ENCODE measurements at places on chromosomes 3 and 15. TPM values are rescaled to one million over a fixed set of nuclear protein-coding genes. Genes with fewer than 3 reads are reported as not detected.

DNA sequence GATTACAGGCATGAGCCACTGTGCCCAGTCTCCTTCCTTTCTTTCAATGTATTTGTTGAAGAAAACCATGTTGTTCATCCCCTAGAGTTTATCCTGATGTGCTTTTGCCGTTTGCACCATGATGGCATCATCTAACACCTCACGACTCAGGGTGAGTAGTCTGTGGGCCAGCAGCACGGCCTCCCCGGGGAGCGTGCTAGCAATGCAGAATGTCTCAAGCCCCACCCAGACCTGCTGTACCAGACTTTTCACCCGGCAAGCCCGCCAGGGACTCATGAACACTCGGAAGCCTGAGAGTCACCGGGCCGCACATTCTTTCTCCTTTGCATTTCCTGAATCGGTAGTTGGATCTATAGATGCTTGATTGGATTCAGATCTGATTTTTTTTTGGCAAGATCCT lies 64.6 kb downstream of the RPN1 start:
- no peak for DNase-seq

DNA sequence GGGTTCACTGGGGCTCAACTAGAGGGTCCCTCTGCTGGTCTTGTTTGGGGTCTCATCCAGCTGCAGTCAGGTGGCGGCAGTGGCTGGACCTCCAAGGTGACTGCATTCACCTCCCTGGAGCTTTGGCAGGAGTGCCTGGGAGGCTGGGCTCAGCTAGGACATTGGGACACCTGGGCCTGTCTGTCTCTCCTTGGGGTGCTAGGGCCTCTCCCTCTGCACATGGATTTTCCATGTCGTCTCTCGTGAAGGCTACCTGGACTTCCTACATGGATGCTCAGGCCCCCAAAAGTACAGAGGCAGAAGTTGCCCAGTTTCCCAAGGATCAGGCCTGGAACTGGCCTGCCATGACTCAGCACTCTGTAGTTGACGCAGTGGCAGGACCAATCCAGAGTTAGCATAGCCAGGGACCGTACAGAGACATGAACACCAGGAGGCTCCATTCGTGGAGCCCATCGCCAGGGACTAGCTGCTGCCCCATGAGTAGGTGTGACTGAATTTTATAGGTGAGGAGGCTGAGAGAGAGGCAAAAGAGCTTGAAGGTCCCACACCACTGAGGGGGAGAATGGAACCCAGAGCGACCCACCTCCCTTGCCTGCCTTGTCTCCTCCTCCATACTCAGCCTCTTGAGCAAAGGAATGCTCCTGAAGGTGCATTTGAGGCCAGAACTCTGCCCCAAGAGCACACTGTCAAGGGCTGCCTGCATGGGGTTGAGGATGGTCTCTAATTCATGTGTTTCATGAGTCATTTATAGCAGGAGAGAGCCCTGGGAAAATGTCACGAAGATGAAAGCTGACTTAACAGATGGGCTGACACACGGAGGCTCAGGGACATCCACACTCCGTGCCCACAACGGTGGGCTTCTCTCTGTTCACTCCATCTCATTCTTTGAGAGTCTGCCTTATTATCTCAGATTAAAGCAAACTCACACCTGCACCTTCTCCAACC lies 13.0 kb upstream of the ALDH1A3 start:
- DNase-seq: no peak

GRCh38 chr3:56955492-56956111 lies 104.9 kb upstream of the SPATA12 start:
- DNase-seq: no peak

- DNase-seq: no peak
Measured at GRCh38 chr15:67186688-67187087, 67.8 kb downstream of the AAGAB start.

- DNase-seq: no peak
Measured at GRCh38 chr3:111151438-111151837, 79.8 kb downstream of the NECTIN3 start.

DNA sequence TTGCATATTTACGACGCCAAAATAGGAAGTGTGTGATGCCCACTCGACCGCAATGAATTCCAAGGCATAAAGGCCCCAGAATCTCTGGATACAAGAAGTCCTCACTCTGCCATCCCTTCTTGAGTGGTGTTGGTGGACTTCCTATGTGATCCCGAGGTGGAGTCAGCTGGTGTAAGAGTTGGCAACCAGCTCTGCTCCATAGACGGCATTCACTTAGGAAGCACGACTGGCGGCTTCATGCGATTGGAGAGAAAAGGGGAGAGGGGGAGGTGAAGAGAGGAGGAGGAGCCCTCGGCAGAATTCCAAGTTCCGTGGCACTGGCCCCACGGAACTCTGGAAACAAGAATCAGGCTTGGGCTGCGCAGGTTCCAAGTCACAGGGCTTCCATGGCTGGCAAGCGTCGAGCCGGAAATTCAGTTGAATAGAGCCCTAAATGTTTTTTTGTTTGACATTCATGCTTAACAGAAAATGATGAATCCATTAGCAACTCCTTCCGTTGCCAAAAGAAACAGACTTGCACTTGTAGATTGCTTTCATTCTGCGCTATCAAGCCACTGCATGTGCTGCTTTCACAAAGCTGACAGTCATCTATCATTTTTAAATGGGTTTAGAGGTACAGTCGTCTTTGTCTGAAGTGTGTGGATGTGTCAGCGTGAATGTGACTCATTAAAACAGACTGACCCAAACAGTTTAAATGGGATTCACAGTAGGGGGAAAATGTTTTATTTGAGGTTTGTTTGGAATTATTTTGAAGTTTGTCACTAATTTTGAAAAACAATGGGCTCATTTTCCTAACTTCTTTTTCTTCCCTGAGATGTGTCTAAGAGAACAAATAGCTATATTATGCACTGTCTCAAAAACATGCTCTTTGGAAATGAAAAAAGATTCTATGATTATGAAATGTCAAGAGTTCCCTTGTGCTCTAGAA lies 428.3 kb upstream of the ATP11B start:
- no peak for DNase-seq

- DNase-seq: no peak
Measured at GRCh38 chr3:129618901-129619671, 12.6 kb upstream of the PLXND1 start.

GRCh38 chr15:50017522-50017921 lies 101.5 kb downstream of the ATP8B4 start:
- DNase-seq: no peak

- no peak for DNase-seq
Measured at GRCh38 chr3:71421820-71422566, 161.5 kb downstream of the FOXP1 start.

GRCh38 chr3:133905376-133905775 lies 9.7 kb upstream of the RAB6B start:
- DNase-seq: no peak

GRCh38 chr3:11060500-11061251 lies 68.1 kb downstream of the SLC6A1 start:
- no peak for DNase-seq

DNA sequence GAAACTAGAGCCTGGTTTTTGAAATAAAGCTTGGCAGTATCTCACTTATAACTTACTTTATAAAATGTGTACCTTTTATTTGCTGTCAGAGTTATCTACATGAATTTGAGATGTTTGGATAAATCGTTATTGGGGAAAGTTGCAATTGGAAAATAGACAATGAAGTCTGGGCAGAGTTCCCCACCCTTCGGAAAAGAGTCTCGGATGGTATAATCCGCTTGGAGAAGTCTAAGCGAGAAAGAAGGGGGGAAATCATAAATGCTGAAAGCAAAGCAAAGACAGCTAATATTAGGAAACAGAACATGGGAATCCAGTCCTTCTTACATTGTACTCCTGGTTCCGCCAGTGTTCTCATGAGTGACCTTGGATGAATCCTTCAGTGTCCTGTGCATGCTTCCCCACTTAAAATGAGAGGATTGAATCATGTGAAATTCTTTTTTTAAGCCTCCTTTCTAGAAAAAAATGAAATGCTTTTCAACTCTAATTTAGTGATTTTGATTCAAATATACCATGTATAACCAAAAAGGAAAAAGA lies 162.4 kb downstream of the ATG7 start:
- no peak for DNase-seq

GRCh38 chr3:75262661-75263060 lies 401.5 kb upstream of the FRG2C start:
- DNase-seq: no peak

DNA sequence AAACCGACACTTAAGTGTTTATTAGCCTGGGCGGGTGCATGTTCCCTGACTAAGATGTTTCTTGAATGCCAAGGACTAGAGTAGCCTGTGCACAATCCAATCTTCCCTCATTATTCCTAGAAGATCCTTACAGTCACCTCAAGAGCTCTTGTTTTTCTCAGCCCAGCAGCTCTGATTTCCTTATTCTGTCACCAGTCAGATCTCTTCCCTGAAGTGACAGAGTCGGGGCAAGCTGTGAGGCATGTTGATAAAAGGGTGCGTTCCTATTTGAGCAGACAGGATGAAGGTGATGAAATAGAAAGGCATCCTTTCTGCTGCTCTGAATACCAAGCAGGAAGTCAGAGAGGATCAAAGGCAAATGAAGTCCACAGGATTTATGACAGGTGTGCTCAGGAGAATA lies 125.6 kb upstream of the MCTP2 start:
- DNase-seq: no peak

DNA sequence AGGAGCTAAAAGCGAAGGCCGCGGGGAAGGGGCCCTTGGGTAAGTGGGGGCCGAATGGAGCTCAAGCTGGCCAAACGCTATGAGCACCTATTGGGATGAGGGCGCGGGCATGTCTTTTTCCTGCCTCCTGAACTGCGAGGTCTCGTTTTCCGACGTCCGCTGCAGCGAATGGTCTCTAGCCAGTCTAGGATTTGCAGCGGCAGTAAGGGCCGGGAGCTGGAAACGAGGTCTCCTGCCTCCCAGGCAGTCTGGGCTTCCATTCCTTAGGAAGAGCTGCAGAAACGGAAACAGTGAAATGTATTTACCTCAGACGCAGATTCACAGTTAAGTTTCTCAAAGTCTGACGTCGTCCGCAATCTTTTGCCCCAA lies 517 bp downstream of the TMA7 start:
- DNase-seq: peak; percentile 28

- no peak for DNase-seq
Measured at GRCh38 chr3:78183906-78184599, 1144.2 kb downstream of the ROBO2 start.

DNA sequence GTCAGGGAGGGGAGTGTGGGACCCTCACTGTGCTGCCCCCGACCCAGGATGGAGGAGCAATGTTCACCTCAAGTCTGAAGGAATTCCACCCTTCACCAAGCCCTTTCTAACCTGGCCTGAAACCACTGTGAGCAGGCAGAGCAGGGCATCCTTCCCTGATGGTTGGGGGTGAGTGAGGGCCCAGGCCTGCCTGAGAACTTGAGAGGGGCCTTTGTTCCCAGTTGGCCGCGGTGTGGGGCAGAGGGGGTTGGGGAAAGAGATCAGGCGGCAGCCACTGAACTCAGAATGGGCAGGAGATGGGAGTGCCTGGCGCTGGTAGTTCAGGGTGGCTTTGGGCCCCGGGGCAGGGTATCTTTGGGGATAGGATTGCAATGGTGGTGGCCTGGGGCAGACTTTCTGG lies 103.5 kb upstream of the RPL32 start:
- DNase-seq: no peak

GRCh38 chr3:72727172-72727571 lies 121.1 kb downstream of the SHQ1 start:
- DNase-seq: no peak

GRCh38 chr3:46212101-46212500 lies 4.0 kb upstream of the CCR1 start:
- no peak for DNase-seq

DNA sequence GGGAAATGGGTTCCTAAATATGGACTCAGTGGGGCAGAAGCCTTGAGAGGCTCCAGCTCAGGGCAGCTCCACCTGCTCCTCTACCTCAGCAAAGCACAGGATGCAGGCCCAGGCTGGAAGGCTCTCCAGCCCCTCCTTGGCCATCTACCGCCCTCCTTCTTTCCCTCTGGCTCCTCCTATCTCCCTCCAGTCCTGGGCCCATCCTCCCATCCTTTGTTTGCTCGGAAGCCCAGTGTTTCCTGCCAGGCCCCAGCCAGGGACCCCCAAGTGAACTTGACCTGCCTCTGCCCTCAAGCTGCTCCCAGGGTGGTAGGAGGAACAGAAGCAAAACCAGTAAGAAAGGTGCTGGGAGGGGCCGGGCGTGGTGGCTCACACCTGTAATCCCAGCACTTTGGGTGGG lies 20.1 kb downstream of the MAPKAPK3 start:
- no peak for DNase-seq

DNA sequence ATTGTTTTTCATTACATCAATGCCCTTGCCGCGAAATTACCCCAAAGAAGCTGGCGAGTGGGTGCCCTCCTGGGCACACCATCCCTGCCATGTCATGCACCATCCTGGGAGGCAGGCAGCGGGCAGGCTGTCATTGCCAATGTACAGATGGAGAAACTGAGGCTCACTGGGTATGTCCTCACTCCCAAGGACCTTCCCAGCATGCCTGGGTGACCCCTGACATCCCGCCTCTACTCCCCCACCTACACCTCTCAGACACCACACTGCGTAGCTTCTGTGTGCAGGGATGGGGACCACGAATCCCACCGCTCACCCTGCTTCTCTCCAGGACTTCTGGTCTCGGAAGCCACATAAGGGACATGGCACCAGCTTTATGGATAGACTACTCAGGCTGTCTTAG lies 41.0 kb upstream of the SLC41A3 start:
- DNase-seq: no peak

- no peak for DNase-seq
Measured at GRCh38 chr15:91782221-91782620, 71.3 kb upstream of the SLCO3A1 start.

DNA sequence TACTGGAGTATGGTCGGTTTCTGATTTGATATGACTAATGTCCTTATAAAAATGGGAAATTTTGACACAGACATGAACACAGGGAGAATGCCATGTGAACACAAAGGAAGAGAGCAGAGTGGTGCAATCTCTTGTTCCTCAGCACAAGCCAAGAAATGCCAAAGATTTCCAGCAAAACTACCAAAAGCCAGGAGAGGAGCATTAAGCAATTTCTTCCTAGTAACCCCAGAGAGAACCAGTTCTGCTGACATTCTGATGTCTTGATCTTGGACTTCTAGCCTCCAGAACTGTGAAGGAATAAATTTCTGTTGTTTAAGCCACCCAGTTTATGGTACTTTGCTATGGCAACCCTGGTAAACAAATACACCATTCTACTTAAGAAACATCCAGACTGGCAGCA lies 227.8 kb upstream of the MRPL3 start:
- no peak for DNase-seq

DNA sequence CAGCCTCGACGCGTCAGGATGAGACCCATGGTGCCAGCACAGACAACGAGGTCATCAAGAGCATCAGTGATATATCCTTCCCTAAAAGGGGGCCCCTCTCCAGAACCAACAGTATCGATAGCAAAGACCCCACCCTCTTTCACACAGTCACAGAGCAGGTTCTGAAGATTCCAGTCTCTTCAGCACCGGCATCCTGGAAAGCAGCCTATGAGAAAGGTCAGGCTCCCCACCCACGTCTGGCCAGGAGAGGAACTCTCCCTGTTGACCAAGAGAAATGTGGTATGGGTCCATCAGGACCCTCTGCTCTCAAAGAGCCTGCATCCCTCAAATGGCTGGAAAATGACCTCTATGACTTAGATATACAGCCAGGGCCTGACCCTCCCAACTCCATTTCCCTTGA lies 11.6 kb downstream of the ANKRD34C start:
- DNase-seq: no peak

KNL1 gene
- 19.5 TPM for total RNA-seq

SNTN gene
- total RNA-seq: not detected

PPP2R3A gene
- total RNA-seq: 0.22 TPM

CCR2 gene
- total RNA-seq: 0.51 TPM

LDHAL6B gene
- not detected for total RNA-seq

IL17RC gene
- total RNA-seq: 0.20 TPM

TMCC1 gene
- 16.0 TPM for total RNA-seq

OGG1 gene
- 30.5 TPM for total RNA-seq

RAD18 gene
- total RNA-seq: 38.5 TPM

POPDC2 gene
- 3.2 TPM for total RNA-seq

PPP1R14D gene
- not detected for total RNA-seq

All from CD8-positive, alpha-beta memory T cell (primary cell).